ENCODE measurements at places on chromosomes 6 and 20.

DNA sequence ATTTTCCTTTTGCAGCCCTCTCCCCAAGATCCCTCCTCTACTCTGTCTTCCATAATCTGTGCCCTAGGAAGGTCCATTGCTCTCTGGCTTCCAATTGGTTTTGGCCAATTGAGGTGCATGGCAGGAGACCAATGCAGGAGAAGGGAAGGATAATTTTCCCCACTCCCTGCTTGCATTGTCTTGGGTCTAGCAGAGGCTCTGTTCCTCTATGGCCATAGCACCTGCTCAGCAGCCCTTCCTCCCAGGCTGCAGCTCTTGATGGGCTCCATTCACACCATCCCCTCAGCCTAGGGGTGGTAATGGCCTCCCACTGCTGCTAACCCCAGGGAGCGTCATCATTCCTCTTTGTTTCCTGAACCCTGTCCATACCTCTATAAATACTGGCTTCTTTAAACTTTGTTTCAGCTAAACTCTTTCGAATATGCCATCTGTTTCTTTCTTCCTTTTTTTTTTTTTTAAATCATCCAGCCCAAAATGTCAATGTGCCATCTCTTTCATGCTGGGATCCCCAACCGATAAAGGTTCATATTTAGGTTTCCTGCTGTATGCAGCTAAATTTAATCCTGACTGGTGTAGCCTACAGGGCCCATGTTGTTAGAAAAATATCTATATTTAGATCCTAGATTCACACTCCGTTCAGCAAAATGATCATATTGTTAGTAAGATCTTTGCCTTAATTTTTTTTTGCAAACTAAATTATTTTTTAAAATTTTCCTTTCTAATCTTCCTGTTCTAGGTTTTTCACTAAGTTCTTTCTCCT lies 63.8 kb downstream of the HECA start:
- no peak for DNase-seq

DNA sequence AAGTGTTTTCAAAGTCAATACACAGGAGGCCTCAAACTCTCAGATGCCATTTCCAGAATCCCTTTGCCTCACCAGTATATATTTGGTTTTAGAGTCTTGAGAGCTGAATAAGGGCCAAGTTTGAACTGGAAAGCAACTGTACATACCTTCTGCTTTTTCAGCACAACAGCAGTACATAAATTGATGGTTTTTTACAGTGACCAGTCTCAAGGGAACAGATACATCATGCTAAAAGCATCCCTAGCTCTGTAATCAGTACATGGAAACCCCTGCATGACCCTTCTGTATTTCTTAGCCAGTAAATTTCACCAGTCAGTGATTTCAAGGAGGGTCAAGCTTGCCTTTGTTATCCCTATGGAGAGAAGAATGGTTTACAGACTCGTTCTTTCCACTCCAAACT lies 40.6 kb upstream of the ECHDC1 start:
- DNase-seq, result no peak

DNA sequence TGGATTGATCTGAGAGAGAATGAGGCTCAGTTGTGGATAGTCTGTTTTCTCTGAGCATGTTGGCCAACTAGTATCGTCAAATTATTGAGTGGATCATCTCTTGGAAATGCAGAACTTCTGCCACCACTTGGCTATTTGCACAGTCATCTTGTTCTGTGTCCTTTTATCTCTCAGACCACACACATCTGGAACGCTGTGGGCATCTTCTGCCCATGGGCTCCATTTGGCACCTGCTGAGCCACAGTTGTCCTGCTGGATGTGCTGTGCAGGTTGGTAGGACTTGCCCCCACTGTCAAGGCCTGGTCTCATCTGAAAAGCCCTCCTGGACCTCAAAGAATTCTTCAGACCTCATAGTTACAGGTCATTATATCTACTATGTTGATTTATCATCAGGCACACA lies 16.7 kb upstream of the C20orf144 start:
- DNase-seq, result no peak

DNA sequence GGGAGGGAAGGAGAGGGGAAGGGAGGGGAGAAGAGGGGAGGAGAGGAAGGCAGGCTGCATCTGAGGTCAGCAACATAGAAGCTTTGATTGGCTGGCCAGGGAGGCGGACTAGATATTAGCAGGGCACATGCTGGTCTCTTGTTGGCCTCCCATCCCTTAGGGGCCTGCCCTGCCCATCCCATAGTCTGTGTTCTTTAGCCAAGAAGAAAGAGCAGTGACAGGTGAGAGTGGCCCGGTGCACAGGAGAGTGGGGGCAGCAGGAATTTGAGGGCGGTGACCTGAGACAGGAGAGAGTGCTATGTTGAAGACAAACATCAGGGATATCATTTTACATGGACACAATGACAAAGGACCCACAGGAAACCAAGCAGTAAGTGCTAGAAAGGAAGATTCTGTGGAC lies 413.5 kb downstream of the SYNE1 start:
- no peak for DNase-seq

GRCh38 chr6:13467216-13467600 lies 20.2 kb downstream of the GFOD1 start:
- no peak for DNase-seq

GRCh38 chr6:27957516-27957915 lies 475 bp downstream of the OR2B6 start:
- DNase-seq, result no peak

- no peak for DNase-seq
Observed at GRCh38 chr20:5510446-5510845, 193.7 kb upstream of the PROKR2 start.

DNA sequence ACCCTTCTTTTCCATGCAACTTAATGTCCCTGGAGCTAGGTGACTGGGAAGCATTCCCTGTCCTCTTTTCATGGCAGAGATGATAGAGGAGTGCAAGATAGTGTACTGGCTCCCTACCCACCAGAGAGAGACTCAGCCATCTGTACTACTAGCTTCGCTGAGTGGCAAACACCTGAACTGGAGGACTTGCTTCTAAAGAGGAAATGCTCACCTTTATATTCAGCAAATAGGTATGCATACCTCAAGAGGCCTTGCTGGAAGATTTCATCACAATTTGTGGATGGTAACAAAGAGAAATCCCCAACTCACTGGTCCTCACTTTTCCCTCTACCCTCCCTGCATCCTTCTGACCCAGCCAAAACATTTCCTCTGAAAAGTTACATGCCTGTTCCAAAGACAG lies 124.1 kb downstream of the FOXA2 start:
- no peak for DNase-seq

DNA sequence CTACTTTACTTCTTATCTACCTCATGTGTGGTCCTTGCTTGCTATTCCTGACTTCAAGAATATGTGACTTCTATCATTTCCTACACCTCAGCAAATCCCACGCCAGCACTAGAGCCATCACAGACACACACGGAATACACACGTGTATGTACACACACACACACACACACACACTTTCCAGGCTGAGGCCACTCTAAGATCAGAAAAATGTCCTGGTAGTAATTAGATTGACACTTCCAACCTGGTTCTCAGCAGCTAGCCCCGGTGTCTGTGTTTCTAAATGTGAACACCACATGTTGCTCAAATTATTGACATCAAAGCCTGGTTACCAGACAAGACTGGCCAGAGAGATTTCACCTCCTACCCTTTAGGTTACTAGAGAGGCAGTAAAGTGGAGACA lies 54.1 kb upstream of the SASH1 start:
- DNase-seq, result no peak

GRCh38 chr20:46056970-46057855 lies 28.2 kb downstream of the SLC12A5 start:
- no peak for DNase-seq

- DNase-seq, result no peak
Observed at GRCh38 chr6:119285908-119286625, 63.5 kb downstream of the MAN1A1 start.

DNA sequence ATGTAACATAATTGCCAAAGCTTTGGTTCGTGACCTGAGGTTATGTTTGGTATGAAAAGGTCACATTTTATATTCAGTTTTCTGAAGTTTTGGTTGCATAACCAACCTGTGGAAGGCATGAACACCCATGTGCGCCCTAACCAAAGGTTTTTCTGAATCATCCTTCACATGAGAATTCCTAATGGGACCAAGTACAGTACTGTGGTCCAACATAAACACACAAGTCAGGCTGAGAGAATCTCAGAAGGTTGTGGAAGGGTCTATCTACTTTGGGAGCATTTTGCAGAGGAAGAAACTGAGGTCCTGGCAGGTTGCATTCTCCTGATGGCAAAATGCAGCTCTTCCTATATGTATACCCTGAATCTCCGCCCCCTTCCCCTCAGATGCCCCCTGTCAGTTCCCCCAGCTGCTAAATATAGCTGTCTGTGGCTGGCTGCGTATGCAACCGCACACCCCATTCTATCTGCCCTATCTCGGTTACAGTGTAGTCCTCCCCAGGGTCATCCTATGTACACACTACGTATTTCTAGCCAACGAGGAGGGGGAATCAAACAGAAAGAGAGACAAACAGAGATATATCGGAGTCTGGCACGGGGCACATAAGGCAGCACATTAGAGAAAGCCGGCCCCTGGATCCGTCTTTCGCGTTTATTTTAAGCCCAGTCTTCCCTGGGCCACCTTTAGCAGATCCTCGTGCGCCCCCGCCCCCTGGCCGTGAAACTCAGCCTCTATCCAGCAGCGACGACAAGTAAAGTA lies 547 bp upstream of the ESR1 start:
- DNase-seq, result no peak

- no peak for DNase-seq
Observed at GRCh38 chr20:50420380-50420779, 89.8 kb upstream of the PTPN1 start.

- no peak for DNase-seq
Observed at GRCh38 chr6:55659304-55659703, 80.3 kb upstream of the HMGCLL1 start.

Data from activated naive CD4-positive, alpha-beta T cell (primary cell).